Right renal cortex interstitium (tissue), 3 donors: ENCODE measurements at places on chromosomes 16 and 17.

DNA sequence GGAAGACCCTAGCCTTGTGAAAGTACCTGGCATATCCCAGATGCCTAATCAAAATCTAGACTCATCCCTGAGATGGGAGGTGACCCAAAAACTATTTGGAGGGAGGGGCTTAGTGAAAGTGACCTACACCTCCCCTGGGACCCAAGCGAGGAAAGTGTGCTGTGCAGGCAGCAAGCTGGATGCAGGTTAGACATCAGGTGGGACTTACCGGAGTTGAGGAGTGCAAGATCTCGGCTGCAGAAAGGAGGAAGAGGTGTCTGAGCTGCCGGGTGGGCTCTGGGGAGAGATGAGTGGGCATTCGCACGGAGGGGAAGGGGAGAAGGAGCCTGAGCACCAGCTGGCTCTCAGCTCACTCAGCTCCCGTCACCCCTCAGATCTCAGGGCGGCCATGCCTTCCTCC, 10.3 kb upstream of the SBK1 start:
- no peak for DNase-seq

- DNase-seq, result no peak
Measured at GRCh38 chr16:69787883-69788282, 25.8 kb downstream of the WWP2 start.

GRCh38 chr17:63578769-63579111, 22.0 kb upstream of the TACO1 start:
- no peak for DNase-seq

DNA sequence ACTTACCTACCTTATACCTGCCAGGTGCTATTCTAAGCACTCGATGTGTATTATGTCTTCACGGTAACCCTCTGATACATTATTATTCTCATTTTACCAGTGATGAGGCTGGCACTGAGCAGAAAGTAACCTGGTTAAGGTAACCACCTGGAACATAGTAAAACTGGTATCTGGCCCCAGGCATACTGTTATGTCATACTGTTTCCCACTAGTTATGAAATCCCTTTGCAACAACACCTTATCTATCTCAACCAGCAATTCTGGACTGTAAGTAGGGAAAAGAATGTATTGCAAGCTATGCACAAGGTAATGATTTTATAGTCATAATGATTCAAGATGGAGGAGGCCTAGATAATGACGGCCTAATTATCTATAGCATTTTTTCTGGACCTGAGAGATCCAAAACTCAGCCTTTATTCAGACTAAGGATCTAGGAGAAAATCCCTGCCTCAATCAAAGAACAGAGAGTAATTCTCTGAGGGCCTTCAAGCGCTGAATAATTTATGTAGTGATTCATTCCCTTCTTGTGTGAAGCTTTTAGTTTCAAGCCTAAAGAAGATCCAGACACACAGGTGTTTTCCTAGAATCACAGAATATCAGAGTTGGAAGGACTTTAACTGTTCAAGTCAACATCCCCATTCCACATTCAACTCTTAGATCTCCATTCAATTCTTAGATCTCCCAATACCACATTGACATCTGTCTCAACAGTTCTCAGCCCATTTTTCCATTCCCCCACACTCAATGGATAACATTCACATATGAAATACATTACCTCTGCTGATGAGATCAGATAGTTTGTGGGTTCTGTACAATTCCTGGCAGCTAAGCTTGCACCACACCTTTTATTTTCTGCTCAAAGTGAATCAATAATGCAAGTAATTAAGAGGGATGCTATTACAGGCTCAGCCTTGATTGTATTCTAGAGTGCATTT, 14.9 kb upstream of the MMD start:
- DNase-seq, result no peak
